ENCODE measurements at places on chromosomes 5 and 9.

- DNase-seq = no peak
Observed at GRCh38 chr9:125608489-125609224, 98.4 kb downstream of the MAPKAP1 start.

DNA sequence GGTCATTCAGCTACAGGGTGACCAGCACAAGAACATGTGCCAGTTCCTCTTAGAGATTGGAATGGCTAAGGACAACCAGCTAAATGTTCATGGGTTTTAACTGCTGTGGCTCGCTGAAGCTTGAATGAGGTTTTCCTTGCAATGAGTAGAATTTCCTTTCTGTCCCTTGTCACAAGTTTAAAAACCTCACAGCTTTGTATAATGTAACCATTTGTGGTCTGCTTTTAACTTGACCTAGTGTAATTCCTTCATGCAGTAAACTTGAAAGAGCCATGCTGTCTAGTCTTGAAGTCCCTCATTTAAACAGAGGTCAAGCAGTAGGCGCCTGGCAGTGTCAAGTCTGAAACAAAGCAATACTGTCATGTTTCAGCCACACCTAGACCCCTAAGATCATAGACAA lies 181.3 kb upstream of the DMRT1 start:
- no peak for DNase-seq

DNA sequence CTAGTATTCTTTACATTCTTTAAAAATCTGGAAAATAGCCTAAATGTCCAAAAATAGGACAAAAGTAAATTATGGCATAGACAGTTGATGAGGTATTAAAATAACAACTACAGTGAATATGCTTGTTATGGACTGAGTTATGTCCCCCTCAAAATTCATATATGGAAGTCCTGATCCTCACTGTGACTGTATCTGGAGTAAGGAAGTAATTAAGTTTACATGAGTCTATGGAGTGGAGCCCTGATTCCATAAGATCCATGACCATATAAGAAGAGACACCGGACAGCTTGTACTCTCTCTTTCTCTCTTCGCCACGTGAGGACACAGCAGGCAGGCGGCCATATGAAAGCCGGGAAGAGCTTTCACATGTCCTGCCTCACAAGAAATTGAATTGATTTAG lies 28.6 kb upstream of the C5orf58 start:
- no peak for DNase-seq

DNA sequence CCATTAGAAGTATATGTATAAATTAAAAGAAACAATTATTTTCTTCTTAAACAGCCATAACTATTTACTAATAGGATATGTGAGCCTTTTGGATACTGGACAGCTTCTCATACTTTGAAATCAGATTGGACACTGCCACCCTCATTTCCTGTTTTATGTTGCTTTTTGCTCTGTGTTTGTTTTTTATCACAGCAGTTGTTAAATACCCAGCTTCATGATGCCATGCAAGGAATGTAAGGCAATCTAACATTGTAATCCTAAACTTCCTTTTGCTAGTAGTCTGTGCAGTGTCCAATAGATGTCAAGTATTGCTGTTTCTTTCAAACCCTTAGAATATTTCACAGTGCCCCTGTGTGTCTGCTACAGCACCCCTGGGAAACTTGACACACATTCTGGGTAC lies 56.2 kb downstream of the CNTLN start:
- DNase-seq = no peak

DNA sequence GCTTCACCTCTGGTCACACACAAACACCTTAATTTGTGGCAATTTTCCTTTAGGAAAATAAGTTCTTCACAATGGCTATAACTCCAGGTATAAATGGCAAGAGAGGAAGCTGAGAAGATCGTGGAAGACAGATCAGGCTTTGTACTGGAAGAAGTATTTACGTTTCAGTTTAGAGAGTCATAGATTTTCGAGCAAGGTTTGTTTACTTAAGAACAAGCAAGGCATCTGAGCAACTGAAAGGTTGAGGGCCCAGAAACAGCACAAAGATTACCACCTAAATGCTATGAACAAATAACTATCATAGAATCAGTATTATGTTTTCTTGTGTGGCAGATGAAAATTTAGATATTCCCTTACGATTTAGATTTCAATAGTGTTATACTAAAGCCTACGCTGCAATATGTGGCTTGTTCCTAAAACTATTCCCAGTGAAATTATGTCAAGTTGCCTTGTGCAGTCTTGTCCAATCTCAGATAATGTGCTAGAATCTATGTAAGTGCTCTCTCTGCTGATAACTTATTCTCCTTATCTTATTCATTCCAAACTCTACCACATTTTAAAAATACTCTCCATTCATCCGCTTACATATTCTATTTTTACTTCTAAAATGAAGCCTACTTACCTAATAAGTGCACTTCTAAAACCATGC lies 6.7 kb downstream of the SLCO4C1 start:
- no peak for DNase-seq

DNA sequence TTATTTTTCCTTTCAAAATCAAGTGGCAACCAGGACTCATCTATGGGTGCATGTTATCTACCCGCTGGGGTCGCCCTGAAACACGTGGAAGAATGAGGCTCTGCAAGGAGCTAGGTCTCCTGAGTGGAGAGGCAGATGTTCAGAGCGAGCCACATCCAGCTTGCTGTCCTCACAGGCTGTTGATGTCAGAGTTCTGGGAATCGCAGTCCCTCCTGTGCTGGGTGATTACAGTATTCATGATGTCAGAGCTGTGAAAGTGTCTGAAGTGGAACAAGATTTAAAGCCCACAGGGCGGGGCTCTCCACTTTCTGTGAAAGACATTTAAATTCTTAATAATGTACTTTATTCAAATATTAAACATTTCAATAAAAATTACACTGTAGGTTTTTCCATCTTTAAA lies 24.4 kb upstream of the LMX1B start:
- DNase-seq = no peak

DNA sequence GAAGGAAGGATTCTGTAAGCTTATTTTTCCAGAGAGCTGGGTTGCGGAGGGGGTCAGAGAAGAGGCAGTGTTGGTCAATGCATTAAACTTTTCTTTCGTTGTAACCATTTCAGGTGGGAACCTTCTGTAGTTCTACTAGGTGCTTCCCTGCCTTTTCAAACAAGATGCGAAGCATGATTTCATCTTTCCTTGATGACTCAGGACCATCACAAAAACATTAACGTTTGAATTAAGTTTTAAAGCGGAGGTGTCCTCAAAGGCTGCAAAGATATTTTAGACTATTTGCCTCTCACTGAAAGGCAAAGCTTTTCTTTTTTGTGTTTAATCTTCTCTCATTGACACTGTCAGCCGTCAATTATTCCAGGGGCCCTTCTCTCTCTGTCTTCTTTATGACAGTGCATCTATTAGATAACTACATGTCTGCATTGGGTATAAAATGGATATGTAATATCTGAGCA lies 26.3 kb upstream of the FAT2 start:
- DNase-seq = no peak

DNA sequence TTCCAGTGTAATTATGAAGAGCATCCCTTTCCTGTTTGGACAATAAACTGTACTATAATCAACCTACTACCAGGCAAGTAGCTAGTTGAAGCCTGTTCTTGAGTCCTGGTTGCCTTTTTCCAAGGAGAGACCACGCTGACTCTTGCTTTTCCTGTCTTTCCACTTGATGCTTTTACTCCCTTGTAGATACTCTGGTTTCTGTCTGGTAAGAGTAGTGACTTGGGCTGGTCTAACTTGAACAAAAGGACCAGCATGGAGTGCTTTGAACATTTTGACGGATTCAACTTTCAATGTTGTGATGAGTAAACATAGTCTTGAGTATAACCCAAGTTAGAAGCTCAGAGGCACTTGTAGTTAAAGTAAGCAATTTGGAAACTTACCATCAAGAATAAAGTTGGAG lies 464.3 kb downstream of the GADD45G start:
- no peak for DNase-seq

GRCh38 chr9:116959809-116960208 lies 272.7 kb downstream of the TRIM32 start:
- DNase-seq = peak; percentile 76

- no peak for DNase-seq
Observed at GRCh38 chr5:170081616-170082015, 24.1 kb upstream of the FOXI1 start.

Data from head of caudate nucleus (tissue), 42 donors.